ENCODE measurements at places on chromosomes 5 and 9. TPM values are rescaled to one million over a fixed set of nuclear protein-coding genes. Genes with fewer than 3 reads are reported as not detected.

GRCh38 chr9:19720377-19720776, 68.5 kb downstream of the SLC24A2 start:
- H3K4me3 ChIP-seq, result no peak overlapping the region
- H3K36me3 ChIP-seq, result no peaks in the 10 kb centered on the region
- H3K27me3 ChIP-seq, result no peaks in the 10 kb centered on the region
- no peaks in the 10 kb centered on the region for H3K4me1 ChIP-seq

GRCh38 chr9:109830545-109830944, 50.5 kb downstream of the PALM2AKAP2 start:
- H3K4me1 ChIP-seq, result no peaks in the 10 kb centered on the region
- H3K27me3 ChIP-seq, result no peaks in the 10 kb centered on the region
- no peak for DNase-seq
- H3K27ac ChIP-seq, result no peak overlapping the region
- H3K36me3 ChIP-seq, result no peaks in the 10 kb centered on the region

DNA sequence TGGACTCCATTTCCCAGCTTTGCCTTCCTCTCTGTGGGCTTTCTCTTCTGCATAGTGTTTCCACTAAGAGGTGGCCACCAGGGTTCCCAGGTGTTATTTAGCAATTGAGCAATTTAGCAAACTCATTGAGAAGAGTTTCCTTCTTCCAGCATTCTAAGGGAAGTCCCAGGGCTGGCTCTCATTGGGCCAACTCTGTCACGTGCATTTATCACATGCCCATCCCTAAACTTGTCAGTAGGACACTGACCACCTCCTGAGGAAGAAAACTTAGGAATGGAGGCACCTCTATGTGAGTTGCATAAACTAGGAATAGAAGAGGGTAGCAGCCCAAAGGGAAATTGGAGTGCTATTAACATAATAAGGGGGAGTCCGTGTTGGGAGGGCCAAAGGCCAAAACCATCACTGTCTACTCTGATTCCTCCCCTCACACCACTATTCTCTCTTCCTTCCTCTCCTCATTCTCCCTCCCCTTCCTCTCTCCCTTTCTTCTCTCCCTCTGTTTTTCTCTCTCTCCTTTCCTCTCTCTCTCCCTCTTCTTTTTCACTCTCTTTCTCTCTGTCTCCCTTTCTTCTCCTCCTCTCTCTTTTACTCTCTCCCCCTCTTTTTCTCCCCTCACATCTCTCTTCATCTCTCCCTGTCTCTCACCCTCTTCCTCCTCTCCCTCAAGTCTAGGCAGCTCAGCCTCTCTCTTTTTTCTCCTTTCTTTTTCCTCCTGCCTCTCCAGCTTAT, 213.4 kb downstream of the PALM2AKAP2 start:
- H3K27ac ChIP-seq, result no peak overlapping the region
- no peaks in the 10 kb centered on the region for H3K36me3 ChIP-seq
- H3K4me3 ChIP-seq, result no peak overlapping the region
- peaks cover 22% of the 10 kb centered on the region for H3K4me1 ChIP-seq
- peak; percentile 66 for DNase-seq
- no peaks in the 10 kb centered on the region for H3K27me3 ChIP-seq

GRCh38 chr9:129131300-129132145, 20.3 kb downstream of the PTPA start:
- no peaks in the 10 kb centered on the region for H3K27me3 ChIP-seq
- peaks cover 7% of the 10 kb centered on the region for H3K4me1 ChIP-seq
- peak; percentile 96 for DNase-seq

GRCh38 chr9:113658545-113658895, 195.0 kb downstream of the RGS3 start:
- no peak overlapping the region for H3K27ac ChIP-seq
- H3K4me3 ChIP-seq, result no peak overlapping the region
- H3K4me1 ChIP-seq, result peaks cover 10% of the 10 kb centered on the region
- no peaks in the 10 kb centered on the region for H3K36me3 ChIP-seq
- H3K27me3 ChIP-seq, result peaks cover 9% of the 10 kb centered on the region

- no peaks in the 10 kb centered on the region for H3K4me1 ChIP-seq
- H3K4me3 ChIP-seq, result no peak overlapping the region
- DNase-seq, result no peak
These were observed 37.1 kb downstream of the CAMK2A start for GRCh38 chr5:150252489-150252888.

- peaks cover 14% of the 10 kb centered on the region for H3K4me1 ChIP-seq
- H3K36me3 ChIP-seq, result no peaks in the 10 kb centered on the region
- no peaks in the 10 kb centered on the region for H3K27me3 ChIP-seq
- H3K4me3 ChIP-seq, result no peak overlapping the region
These were observed 404.6 kb downstream of the GADD45G start for GRCh38 chr9:90009447-90009846.

GRCh38 chr9:16290169-16290568, 580.3 kb downstream of the BNC2 start:
- peak; percentile 9 for DNase-seq
- no peak overlapping the region for H3K4me3 ChIP-seq
- H3K36me3 ChIP-seq, result no peaks in the 10 kb centered on the region

DNA sequence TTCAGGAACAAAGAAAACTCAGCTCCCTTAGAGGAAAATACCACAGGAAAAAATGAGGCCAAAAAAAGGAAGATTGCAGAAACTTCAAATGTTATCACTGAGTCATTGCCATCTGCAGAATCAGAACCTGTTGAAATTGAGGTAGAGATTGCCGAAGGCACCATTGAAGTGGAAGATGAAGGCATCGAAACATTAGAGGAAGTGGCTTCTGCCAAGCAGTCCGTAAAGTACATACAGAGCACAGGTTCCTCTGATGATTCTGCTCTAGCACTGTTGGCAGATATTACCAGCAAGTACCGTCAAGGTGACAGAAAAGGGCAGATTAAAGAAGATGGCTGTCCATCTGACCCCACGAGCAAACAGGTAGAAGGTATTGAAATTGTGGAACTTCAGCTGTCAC, 30.8 kb upstream of the NIM1K start:
- H3K4me1 ChIP-seq, result peaks cover 3% of the 10 kb centered on the region
- H3K36me3 ChIP-seq, result peaks cover 31% of the 10 kb centered on the region
- no peak overlapping the region for H3K4me3 ChIP-seq
- H3K27me3 ChIP-seq, result no peaks in the 10 kb centered on the region

UGT3A2 gene
- total RNA-seq, result under 0.01 TPM

TLX3 gene
- total RNA-seq, result not detected

LCN2 gene
- total RNA-seq, result not detected

DNA sequence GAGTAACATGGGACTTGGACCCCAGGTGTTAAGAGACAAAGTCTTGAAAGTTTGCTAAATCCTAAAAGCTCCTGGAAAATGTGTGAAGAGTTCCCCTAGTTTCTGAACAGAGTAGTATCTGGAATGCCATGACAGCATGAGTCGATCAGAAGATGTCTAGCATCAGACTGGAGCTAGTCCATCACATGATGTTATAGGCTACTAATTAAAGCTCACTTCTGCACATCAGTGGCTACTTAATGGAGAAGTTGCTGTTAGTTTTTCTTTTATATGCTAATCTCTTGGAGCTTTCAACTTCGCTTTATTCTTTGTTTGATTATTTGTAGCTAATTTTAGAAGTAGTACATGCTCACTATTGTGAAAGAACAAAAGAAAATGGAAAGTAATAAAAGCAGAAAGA, 471.3 kb upstream of the KLF4 start:
- no peaks in the 10 kb centered on the region for H3K36me3 ChIP-seq
- no peak for DNase-seq
- H3K4me1 ChIP-seq, result no peaks in the 10 kb centered on the region
- no peak overlapping the region for H3K27ac ChIP-seq
- H3K4me3 ChIP-seq, result no peak overlapping the region
- H3K27me3 ChIP-seq, result no peaks in the 10 kb centered on the region

TAS2R1 gene
- total RNA-seq, result not detected

DNA sequence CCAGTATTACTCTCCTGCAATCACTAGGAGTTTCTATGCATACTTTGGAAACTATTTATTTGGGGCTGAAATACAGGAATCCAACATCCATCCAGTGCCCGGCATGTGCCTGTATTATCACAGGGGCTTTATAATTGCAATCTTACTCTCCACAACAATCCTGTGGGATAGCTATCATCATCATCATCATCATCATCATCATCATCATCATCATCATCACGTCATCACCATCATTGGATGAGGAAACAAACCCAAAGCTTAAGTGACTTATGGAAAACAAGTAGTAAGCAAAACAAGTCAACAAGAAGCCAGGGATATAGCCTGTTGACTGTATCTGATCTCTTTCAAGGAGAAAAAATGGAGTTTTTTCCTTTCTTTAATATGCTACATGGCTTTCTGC, 47.8 kb upstream of the FYB1 start:
- H3K4me3 ChIP-seq, result no peak overlapping the region
- no peaks in the 10 kb centered on the region for H3K27me3 ChIP-seq
- no peak for DNase-seq
- H3K4me1 ChIP-seq, result no peaks in the 10 kb centered on the region
- H3K27ac ChIP-seq, result no peak overlapping the region

DNA sequence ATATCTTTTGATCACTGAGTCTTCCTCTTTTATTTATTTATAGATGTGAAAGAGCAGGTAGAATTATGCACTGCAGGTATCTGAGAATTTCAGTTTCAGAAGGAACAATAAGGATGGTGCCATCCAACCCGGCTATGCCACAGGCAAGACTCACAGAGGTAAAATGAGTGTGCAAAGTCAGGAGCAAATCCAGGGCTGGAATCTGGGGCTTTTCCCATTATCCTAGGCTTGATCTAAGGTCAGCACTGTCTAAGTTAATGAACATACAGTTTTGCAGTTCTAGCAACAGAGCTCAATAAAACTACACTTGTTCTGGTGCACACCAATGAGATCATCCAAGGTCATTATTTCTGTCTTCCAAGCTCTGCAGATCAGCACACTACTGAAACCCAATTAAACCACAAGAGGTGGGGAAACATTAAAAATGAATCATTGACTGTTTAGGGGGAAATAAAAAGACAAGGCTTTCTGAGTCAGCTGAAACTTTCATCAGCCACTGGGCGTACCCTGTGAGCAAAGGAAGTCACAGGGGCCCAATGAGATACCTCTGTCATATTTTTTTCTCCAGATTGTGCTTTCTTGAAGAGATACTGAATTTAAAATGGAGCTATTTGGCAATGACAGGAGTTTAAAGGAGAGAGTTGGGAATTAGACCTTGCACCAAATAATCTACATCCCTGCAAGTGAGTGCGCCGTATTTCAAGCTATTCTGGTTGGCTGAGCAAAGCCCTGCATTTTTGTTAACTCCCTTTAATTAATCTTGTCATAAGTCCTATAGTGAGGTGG, 662.2 kb upstream of the ZNF608 start:
- no peaks in the 10 kb centered on the region for H3K27me3 ChIP-seq
- peak overlapping the region; percentile 18 for H3K4me3 ChIP-seq
- H3K27ac ChIP-seq, result peak overlapping the region; percentile 91
- H3K4me1 ChIP-seq, result peaks cover 50% of the 10 kb centered on the region
- no peaks in the 10 kb centered on the region for H3K36me3 ChIP-seq

ENDOG gene
- total RNA-seq, result 18.0 TPM

DNA sequence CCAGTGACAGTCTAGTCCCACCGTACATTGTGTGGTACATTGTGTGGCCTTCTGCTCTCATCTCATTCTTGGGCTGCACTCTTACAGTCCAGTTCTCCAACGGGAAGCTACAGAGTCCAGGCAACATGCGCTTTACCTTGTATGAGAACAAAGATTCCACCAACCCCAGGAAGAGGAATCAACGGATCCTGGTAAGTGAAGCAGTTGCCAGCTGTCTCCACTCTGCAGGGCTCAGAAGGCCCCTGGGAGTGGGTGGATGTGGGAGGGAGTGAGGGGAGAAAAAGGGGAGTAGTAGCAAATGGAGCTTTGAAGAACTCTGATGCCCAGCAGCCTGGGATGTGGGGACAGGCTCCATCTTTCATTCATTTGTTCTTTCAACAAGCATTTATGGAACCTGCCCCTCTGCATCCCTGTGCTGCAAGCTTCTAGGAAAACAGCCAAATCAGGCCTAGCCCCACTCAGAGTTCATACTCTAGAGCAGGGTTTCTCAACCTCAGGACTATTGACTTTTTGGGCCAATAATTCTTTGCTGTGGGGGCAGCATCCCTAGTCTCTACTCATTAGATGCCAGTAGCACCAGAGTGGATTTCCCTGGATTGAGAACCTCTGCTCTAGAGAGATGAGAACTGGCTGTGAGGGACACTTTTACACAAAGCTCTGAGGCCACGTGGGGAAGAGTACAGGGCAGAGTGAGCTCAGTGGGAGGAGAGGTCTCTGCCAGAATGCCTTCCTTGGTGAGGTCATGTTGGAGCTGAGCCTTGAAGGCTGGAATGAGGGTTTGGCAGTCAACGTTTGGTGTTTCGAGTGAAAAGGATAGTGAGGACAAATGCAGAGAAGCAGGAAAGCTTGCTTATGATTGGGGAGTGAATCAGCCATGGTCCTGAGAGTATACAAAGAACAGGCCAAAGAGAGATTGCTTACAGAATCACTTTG, 1.1 kb downstream of the POLR1E start:
- H3K27ac ChIP-seq, result peak overlapping the region; percentile 90
- peaks cover 35% of the 10 kb centered on the region for H3K36me3 ChIP-seq
- H3K4me1 ChIP-seq, result peaks cover 23% of the 10 kb centered on the region
- peak overlapping the region; percentile 85 for H3K4me3 ChIP-seq
- peaks cover 1% of the 10 kb centered on the region for H3K27me3 ChIP-seq

- peaks cover 12% of the 10 kb centered on the region for H3K4me1 ChIP-seq
- H3K27me3 ChIP-seq, result no peaks in the 10 kb centered on the region
- no peak overlapping the region for H3K27ac ChIP-seq
- H3K36me3 ChIP-seq, result no peaks in the 10 kb centered on the region
- no peak for DNase-seq
- H3K4me3 ChIP-seq, result no peak overlapping the region
These were observed 43.0 kb downstream of the SEMA5A start for GRCh38 chr5:9502864-9503263.

- H3K4me1 ChIP-seq, result peaks cover 31% of the 10 kb centered on the region
- H3K27ac ChIP-seq, result no peak overlapping the region
- H3K4me3 ChIP-seq, result no peak overlapping the region
- H3K36me3 ChIP-seq, result no peaks in the 10 kb centered on the region
- H3K27me3 ChIP-seq, result no peaks in the 10 kb centered on the region
These were observed 156.1 kb downstream of the SNX18 start for GRCh38 chr5:54673523-54674225.

DNA sequence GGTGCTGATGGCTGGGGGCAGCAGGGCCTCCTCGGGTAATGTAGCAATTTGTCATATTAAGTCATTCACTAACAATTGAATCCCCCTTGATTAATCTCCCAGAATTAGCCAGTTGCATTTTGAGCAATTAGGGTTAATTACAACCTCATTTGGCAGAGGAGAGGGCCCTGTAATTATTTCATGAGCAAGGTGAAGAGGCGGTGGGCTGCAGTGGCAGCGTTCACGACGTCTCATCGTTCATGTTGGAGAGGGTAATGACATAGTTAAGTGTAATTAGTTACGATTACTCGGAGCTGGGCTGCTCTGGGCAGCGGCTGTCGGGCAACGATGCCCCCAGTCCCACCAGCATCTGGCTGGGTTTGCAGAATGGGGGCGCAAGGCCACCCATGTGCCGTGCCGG, 46.0 kb downstream of the NEK6 start:
- peak overlapping the region; percentile 41 for H3K27ac ChIP-seq
- H3K4me1 ChIP-seq, result peaks cover 22% of the 10 kb centered on the region
- no peaks in the 10 kb centered on the region for H3K27me3 ChIP-seq

DNA sequence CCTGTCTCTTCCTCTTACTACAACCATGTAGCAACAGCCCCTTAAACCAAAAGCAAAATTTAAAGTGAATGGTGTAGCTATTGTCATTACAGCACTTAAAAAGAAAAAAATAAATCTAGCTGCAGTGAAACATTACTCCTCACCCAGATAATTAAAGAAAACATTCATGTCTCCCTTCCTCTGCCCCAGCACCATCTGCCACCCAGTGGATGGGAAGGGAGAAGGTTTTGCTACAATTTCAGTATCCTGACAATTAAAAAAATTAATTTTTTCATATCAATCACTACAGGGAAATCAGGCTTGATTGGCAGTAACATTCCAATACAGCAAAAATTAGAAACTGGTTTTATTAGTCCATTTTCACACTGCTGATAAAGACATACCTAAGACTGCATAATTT, 147.4 kb upstream of the PUM3 start:
- no peaks in the 10 kb centered on the region for H3K27me3 ChIP-seq
- no peak for DNase-seq
- no peak overlapping the region for H3K27ac ChIP-seq
- no peaks in the 10 kb centered on the region for H3K36me3 ChIP-seq

All from osteoblast (primary cell).